ENCODE measurements at places on chromosomes 16 and 17.

GRCh38 chr17:60510031-60510430 is 16.0 kb downstream of the APPBP2 start:
- DNase-seq: no peak

GRCh38 chr16:26985100-26986065 is 81.3 kb upstream of the C16orf82 start:
- DNase-seq: no peak

DNA sequence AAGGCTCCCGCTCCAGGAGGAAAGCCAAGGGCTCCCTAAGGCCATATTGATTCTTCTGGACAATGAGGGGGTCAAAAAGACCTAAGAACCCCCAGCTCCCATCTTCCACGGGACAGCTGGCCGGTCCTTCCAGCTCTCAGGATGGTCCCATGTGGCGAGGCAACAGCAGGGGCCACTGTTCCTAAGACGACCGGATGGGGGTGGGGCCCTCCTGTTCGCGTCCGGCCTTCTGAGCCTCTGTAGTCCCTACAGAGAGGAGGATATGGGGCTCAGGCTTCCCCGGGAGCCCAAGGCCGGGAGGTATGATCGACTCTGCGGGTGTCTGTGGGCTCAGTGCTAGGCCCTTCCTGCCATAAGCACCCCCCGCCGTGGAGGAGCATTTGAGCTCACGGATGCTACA is 6.0 kb upstream of the DCXR start:
- no peak for DNase-seq

DNA sequence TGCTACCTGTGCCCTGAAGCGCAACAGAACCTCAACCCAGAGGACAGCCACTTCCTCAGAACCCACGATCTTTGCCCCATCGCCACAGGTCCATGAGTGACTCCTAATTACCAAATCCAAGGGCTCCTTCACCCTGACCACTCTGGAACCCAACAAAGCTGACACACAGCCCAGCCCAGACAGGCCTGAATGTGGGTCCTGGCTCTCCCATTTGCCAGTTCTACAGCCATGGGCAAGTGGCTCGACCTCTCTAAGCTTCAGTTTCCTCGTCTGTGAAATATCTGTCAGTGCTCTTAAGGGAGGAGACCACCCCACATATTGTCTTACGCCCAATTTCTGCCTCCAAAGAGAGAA is 18.0 kb upstream of the ENDOV start:
- DNase-seq: no peak

DNA sequence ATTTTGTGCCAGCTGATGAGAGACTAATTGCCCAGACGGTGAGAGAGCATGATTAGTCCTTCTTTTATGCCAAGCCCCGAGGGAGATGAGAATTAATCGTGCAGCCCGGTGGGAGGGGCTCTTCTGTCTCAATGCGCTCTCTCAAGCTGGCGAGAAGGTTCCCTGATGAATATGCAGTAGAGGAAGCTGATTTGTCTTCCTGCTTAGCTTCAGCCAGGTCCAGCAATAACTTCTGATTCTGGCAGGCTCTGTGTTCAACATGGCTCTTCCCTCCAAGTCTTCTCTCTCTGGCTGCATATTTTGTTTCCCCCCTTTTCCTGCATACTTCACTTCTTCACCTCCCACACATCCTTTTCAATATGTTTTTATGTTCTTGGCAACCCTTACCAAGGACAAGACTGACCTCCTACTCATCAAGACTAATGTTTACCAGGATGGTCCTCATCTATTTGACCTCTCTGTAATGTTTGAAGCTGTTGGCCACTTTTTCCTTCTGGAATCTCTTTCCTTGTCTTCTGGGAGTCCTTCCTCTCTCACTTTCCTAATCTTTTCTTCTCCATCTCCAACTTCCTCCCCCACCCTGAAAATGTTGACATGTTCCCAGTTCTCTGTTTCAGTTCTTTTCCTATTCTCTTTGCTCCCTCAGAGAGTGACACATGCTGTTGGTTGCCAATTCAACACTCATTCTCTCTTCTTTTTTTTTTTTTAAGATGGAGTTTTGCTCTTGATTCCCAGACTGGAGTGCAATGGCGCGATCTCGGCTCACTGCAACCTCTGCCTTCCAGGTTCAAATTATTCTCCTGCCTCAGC is 33.1 kb downstream of the ARL4D start:
- DNase-seq: no peak

DNA sequence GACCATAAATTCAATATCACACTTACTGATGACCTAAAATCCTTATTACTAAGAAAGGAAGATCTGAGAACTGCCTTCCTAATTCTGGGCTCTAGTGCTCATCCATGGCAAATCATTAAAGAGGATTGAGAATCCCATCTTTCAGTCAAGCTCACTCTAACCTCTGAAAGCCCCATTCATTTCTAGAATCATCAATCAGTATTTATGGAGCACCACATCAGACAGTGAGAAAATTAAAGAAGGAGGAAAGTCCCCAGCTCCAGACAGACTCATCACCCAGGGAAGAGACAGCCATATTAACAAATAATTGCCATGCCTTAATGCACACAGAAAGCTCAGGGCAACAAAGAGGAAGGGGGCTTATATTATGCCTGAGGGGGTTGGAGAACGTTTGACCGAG is 256.1 kb upstream of the SOX9 start:
- DNase-seq: no peak

DNA sequence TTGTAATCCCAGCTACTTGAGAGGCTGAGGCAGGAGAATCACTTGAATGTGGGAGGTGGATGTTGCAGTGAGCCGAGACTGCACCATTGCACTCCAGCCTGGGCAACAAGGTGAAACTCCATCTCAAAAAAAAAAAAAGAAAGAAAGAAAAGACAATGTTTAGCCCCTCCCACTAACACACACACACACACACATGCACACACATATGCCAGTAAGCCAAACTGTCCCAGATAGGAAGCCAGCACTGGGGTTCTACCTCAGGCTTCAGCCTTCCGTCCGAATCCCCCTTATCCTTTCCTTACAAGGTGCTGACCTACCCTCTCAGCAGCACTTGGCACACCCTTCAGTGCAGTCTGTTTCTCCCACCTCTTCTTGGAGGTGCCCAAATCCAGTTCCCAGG is 8.7 kb upstream of the KCNH6 start:
- DNase-seq: no peak

DNA sequence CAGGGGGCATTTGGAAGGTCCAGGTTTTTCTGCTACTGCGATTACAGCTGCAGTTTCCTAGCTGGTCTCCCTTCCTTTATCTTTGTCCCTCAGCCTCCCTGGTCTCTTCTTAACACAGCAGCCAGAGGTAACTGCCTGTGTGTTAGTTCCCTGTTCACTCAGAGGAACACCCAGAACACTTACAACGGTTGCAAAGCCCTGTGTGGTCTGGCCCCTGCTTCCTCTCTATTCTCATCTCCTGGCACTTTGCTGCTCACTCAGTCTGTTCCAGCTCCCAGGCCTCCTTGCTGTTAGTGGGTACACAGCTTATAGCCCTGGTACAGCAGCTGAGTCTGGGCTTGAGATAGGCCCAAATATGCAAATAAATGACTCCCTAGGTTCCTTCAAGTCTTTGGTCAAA is 16.4 kb downstream of the NTN1 start:
- no peak for DNase-seq

GRCh38 chr17:35212668-35213067 is 18.5 kb upstream of the SLC35G3 start:
- no peak for DNase-seq

- no peak for DNase-seq
These were observed 439.8 kb upstream of the EEF2KMT start for GRCh38 chr16:5537347-5537746.

GRCh38 chr17:55062921-55063320 is 94.4 kb downstream of the STXBP4 start:
- DNase-seq: no peak

DNA sequence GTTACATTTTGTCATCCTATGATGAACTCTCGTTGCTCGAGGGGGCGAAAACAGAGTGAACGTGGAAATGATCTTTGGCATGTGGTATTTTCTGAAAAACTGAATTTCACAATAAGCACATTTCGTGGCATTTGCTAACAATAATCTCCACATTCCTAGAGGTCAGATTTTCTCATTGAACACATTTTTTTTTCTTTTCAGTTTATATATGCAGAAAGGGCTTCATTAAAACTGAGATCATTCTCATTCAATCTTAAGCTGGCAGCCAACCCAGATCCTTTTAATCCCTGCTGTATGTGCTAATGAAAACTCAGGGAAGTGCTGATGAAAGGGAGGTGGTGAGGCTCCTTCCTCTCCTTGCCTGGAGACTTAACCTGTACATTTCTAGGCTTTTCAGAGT is 52.6 kb downstream of the PRKCA start:
- DNase-seq: no peak

- no peak for DNase-seq
These were observed 18.8 kb downstream of the TTYH2 start for GRCh38 chr17:74231928-74232907.

DNA sequence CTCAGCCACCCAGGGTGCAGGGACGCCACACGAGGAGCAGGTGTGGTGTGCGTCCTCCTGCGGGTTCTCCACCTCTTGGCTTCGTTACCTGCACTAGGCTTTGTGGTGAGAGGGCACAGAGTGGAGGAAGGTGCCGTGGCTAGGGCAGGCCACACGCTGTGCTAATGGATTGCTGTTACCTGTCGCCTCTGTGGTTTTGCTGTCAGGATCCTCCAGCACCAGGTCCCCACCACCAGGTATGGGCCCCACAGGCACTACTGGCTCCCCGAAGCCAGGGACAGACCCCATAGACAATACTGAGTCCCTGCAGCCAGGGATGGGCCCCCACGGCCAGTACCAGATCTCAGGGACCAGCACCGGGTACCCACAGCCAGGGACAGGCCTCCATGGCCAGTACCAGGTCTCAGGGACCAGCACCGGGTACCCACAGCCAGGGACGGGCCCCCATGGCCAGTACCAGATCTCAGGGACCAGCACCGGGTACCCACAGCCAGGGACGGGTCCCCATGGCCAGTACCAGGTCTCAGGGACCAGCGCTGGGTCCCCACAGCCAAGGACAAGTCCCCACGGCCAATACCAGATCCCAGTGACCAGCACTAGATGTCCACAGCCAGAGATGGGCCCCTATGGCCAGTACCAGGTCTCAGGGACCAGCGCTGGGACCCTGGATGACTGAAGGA is 315.6 kb downstream of the SEC14L1 start:
- no peak for DNase-seq

- peak; percentile 18 for DNase-seq
These were observed 74.8 kb upstream of the SMURF2 start for GRCh38 chr17:64736804-64737492.

GRCh38 chr17:45032174-45032541 is 19.3 kb downstream of the DCAKD start:
- no peak for DNase-seq

GRCh38 chr16:84574191-84574590 is 43.7 kb downstream of the COTL1 start:
- DNase-seq: no peak

All from activated naive CD4-positive, alpha-beta T cell (primary cell).